Activated T-cell treated with anti-CD3 and anti-CD28 coated beads for 1 hour (primary cell): ENCODE measurements at places on chromosomes 3 and 15.

- DNase-seq: no peak
These were observed 5.1 kb downstream of the PLSCR1 start for GRCh38 chr3:146539315-146539714.

- no peak for DNase-seq
These were observed 69.2 kb downstream of the KLHL25 start for GRCh38 chr15:85725564-85725963.

DNA sequence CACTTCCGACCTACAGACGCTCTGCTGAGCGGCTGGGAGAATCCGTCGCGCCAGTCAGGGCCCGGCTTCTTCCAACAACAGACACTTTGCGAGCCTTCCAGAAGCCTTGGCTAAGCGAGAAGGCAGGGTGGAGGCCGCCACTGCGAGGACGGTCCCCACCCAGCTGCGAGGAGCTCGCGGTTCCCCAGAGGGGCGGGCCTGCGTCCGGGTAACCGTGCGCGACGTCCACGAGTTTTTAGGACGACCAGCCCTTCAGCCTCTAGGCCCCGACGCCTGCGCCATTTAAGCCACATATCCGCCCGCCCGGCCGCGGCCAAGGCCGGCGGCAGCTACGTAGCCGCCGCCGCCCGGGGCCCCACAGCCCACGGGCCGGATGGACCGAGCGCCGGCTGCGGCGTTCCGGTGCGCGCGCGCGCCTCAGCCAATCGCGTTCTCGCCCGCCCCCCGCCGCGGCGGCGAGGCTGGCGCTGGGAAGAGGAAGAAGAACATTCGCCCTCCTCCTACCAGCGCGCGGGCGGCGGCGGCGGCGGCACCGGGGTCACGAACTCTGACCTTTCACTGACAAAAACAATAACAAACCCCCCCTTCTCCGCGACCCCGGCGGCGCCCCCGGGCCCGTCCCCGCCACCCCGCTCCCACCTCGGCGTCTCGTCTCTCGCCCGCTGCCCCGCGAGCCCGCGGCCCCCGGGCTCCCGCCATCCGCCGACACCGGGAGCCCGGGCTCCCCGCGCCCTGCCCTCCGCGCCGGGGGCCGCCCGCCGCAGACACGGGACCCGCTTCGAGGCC, at the start of gene NR2C2:
Gene NR2C2, plus strand, starts transcription at position 484 of the 786 bp plus-strand sequence. CDS start 56,332 bp downstream, outside the sequence.
- DNase-seq: peak; percentile 83

DNA sequence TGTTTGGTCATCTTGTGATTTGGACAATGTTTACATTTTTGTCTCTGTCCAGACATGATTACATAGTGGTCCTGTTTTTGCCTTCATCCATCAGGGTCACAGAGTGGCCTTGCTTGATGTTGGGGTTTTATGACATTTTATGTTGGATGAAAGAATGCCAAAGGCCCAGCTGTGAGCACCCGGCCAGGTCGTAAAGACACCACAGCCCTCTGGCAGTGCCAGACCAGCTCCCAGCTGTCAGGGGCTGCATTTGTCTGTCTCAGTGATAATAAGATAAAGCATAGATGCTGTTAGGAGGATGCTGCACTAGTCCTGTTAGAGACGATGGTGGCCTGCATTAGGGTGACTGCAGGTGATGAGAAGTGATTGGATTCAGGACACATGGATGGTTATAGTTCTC, 117.5 kb downstream of the FAM174B start:
- no peak for DNase-seq

- DNase-seq: peak; percentile 16
These were observed 531 bp downstream of the LZTFL1 start for GRCh38 chr3:45841420-45841756.

GRCh38 chr3:15924914-15925313, 127.1 kb upstream of the ANKRD28 start:
- DNase-seq: no peak

- no peak for DNase-seq
These were observed 94.7 kb downstream of the PDZRN3 start for GRCh38 chr3:73530022-73530396.

DNA sequence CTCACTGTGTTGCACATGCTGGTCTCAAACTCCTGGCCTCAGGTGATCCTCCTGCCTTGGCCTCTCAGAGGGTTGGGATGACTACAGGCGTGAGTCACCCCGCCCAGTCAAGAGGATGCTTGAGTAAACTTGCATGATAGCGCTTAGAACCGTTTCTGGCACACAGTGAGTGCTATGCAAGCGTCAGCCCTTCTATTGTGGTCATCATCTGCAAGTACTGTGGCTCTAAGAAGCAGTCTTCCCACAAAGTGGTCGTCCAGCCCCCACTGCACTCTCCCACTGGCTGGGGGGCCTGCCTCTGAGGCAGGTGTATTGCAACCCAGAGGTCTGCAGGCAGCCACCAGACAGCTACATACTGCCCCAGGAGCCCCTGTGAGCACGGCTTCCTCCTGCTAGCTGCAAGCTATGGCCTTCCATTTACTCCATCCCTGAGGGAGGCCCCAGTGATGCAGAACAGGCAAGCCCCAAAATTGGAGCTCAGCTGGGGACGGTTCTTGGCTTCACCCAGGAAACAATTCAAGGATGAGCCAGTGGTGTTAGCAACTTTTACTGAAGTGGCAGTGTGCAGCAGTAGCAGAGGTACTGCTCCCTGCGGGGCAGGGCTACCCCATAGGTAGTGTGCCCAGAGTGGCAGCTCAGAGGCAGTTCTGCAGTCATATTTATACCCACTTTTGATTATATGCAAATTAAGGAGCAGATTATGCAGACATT, 95.4 kb downstream of the LSM3 start:
- DNase-seq: no peak

- no peak for DNase-seq
These were observed 7.9 kb upstream of the PIK3CB start for GRCh38 chr3:138842483-138843188.

DNA sequence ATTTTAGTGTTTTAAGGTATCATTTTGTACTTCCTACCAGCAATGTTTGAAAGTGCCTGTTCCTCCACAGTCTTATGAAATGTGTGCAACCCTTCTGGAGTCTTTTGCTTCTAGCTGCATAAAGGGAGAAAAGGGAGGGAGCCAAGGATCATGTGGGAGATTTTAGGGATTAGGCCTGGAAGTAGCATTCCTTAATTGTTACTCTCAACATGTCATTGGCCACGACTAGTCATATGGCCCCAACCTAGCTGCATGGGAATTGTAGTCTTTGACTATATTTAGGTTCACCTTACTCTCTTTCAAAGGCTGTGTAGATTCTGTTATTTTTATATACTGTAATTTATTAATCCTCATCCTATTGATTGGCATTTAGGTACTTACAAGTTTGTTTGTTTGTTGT, 14.9 kb downstream of the CRTAP start:
- DNase-seq: no peak

DNA sequence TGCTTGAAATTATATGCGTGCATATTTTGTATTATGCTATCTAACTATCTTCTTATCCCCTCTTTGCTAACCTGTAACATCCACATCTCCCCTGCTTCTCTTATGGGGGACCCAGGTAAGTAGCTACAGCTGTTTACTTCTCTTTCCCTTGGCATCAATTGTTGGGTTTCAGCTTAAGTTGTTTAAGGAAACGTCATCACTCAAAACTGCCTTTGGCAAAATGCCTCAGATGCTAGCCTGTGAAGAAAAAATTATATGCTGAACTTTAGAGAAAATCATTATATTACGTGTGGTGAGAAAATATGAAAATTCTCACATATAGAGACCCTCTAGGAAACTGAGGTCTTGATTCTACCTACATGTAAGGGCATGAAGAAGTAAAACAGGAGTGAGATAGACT, 447.0 kb upstream of the NECTIN3 start:
- no peak for DNase-seq

DNA sequence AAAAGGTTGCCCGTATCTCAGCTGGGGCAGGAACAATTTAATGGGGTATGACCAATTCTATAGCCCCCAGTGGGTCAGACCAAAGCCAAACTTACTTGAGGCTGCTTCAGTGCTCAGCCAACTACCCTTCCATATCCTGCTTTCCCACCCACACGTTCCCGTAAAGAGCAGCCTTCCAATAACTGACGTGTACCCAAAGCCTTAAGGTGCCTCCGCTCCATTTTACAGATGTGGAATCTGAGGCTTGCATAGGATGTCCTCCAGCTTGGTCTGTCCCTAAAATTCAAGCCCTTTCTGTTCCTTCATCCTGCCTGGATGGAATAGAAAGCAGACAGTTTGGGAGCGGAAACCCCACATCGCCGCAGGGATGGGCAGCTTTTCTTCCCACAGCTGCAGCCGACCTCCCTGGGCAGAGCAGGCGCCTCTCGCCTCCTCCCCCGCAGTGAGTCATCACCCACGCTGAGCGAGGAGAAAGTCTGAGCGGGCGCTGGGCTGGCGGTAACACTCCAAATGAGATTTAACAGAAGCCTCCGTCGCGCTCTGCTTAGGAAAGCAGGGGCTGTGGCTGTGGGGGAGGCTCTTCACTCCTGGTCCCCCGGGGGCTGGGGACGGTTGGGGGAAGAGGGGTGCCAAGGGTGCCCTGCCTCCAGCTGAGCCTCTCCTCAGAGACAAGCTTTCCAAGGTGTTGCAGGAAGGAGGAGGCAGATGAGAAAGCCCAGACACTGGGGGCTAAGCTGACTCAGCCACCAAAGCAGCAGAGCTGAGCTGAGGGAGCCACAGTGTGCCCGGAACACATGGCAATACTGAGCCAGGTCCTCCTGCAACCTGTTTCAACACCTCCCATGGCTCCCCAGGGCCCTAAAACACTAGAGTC, 57.8 kb upstream of the HRH1 start:
- peak; percentile 11 for DNase-seq

DNA sequence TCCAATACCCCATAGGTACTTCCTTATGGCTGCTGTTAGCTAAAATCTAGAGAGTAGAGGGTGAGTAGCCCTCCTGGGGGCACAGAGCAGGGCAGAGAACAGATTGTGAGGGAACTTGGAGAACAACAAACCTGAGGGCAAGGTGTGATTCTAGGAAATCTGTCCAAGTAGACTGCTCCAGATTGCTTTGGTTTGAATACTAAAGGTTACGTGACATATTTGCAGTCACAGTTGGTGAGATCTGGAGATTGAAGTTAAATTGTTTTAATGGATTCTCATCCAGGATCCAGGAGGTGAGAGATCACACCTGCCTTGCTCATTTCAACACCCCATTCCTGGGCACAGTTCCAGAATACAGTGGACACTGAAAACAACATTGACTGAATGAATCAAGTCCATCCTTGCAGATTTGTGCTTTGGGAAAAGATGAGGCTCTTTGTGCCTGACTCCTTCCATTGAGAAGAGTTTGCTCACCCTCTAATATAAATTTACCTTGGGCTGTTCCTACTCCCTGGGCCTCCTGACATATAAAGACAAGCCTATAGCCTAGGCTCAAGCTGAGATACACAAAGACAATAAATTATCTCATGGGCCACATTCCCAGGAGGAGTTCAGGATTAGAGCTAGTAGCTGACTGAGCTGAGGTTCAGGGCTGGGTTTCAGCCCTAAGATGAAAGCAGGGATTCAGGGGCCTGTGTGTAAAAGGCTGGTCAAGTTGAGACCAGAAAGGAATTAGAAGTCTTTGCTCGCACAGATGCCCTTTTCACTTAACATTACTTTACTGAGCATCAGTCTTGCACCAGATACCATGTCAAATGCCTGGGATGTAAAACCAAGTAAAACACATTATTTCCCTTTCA, 400.9 kb upstream of the MCTP2 start:
- DNase-seq: no peak

DNA sequence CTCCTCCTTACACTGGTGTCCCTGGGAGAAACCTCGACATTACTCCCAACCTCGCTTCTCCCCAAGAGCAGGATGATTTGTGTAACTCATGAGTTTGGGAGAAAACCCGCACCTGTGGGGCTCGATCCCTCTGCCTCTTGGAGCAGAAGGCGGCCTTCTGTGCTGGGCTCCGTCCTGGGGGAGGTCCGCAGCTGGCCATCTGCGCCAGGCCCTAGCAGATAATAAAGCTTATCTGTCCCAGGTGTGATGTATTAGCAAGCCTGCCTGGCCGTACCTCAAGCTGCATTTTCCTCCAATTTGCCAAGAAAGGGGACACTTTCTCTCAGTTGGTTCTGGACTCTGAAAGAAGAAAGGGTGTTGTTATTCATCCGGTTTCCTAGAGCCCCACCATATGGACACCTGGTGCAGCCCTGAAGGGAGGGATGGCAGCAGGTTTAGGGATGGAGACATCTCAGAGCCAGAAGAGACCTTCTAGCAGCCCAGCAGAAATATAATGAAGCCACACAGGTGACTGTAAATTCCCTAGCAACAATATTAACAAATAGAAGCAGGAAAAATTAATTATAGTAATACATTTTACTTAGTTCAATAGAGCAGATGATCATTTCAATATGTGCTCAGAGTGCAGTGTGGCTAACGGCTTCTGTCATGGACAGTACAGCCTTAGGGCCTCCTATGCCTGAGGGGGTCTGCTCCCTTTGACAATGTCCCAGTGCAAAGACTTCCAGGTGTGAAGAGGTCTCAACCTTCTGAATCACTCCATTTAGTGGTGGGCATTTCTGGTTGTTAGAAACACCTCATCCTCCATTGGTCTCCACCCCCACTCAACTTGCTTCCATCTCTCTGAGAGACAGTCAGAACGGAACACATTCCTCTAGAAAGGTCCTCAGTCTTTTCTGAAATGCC, 94.8 kb downstream of the CPN2 start:
- no peak for DNase-seq

DNA sequence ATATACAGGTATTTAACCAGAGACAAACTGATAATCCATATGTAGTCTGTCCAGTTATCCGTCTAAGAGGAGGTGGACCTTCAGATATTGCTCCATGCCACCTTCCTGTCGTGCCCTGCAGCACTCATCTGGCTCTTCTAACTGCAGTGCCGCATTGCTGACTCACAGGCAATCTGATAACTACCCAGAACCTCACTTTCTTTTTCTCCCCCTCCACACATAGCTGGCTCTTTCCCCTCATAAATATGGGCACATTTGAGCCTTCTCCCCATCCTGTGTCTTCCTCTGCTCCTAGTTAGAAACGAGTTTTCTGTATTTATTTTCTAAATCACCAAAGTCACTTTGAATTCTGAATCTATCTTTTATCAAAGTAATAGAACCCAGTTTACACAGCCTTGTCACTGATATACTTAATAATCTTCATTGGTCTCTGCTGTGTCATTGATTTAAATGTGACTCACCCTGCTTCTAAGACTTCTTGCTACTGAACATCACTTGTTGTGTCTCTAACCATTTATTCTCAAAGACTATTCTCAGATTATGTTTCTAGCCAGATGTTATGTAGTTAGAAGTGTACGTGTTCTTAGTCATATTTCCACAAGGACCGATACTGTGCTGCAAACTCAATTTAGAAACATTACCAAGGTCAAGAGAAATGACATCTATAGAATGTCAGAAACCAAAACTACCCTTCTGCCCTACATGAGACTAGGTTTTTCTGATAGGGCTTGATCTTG, 17.4 kb upstream of the KCNMB2 start:
- DNase-seq: no peak

GRCh38 chr3:174051191-174051590, 653.6 kb downstream of the NLGN1 start:
- no peak for DNase-seq

DNA sequence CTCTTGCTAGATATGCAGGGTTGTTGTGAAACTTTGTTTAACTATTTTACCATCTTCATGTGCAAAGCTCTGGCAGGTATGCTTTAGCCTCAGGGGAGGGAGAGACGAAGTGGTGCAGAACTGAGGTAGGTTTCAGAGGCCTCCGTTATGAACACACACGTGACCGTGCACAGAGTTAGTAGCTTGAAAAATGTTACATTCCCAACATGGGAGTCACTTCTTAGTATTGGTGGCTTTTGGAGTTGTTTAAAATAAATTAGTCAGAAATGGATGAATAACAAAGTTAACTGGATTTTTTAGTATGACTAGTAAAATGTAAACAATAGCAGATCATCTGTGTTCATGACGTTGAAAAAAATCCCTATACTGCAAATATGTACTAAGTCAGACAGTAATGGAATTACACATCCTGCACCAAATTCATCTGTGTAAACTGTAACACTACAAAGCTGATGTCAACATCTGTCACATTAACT, 279.6 kb downstream of the KLF13 start:
- no peak for DNase-seq
